GM12891 (cell line): ENCODE measurements at places on chromosomes 6 and 20.

- DNase-seq = no peak
These were observed 134.9 kb upstream of the HSF2 start for GRCh38 chr6:122264557-122264956.

DNA sequence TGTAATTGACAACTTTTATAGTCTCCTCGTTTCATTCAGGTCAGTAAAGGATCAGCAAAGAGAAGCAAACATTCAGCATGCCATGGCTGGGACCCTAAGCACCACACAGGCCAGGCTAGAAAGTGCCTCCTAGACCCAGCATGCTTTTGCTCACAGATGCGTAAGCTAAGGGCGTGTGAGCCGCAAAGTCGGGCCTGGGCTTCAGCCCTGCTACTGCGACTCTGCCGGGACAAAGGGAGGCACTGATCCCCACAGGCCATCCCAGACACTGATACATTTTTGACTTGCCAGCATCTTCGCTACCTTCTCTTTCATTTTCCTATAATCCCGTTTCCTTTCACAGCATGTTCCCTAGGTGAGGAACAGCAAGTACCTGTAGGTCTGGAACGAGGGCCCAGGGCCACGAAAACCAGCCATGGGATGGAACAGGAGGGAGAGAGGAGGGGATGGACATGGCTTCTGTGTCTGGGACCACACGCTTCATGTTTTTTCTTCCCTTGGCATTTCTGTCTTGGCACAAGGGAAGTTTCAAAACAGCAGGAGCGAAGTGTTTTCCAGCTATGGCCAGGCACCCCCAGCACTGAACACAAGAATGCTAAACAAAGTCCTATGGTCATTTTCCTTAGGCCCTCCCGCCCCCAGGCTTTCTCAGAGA is 42.6 kb downstream of the IRF4 start:
- DNase-seq = no peak

- DNase-seq = no peak
These were observed 421.9 kb downstream of the PREX1 start for GRCh38 chr20:48405909-48406308.

DNA sequence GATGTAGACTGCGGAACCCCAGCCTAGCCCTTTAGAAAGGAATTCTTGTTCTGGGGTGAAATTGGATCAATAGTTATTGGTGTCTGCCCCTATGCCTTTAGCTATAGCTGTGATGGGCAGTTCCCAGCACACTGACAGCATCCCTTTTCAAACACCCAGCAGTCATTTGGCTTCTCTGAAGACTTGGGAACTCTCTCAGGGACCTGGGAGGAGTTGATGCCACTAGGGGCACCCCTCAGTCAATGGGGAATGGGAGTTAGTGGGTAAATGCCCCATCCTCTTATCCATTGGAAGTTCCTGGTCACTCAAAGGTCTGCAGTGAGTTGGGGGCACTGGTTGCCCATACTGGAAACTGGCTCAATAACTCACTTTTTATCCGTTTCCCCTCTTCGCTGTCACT is 31.6 kb upstream of the CSNK2A1 start:
- DNase-seq = no peak

- no peak for DNase-seq
These were observed 427.5 kb downstream of the PHF3 start for GRCh38 chr6:64062960-64063683.

DNA sequence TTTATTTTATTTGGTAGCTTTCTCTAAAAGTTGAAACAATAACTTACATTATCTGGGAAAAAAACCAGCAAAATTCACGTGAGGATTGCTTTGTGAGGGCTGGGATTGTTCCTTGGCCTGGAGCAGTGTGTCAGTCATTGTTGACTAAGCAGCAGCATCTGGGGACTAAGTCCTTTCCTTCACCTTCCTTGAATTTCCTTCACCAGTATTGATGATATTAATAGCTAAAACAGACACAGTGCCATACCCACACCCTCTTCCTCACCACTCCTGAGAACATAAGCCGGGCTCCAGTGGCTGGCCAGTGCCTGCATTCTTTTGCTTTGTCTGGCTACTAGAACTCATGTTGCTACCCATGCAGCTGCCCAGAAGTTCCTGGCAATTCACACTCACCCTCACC is 23.7 kb downstream of the PLCB1 start:
- no peak for DNase-seq

DNA sequence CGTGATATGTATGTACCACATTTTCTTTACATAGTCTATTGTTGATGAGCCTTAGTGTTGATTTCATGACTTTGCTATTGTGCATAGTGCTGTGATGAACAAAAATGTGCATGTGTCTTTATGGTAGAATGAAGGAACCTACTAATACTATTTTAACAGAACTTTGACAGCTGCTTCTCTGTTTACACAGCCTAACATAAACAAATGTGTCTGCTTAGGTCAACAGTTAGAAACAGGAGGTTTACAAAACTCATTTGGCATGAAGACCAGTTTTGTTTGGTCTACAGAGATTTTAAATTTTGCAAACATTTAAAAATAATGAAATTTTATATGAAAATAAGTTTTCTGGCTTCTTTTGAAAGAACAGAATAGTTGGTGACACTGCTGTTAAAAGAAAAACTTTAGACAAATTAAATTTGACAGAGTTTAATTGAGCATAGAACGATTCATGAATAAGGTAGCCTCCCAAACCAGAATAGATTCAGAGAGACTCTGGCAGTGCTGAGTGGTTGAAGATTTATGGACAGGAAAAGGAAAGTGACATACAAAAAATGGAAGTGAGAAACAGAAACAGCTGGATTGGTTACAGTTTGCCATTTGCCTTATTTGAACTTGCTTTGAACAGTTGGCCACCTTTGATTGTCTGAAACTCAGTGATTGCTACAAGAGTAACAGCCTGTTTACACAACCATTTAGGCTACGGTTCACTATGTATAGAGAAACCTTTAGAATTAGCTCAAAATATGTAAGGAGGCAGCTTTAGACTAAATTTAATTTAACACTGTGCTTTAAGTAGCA is 715.8 kb upstream of the HS3ST5 start:
- DNase-seq = no peak

- DNase-seq = no peak
These were observed 24.4 kb downstream of the CAP2 start for GRCh38 chr6:17417817-17418216.

DNA sequence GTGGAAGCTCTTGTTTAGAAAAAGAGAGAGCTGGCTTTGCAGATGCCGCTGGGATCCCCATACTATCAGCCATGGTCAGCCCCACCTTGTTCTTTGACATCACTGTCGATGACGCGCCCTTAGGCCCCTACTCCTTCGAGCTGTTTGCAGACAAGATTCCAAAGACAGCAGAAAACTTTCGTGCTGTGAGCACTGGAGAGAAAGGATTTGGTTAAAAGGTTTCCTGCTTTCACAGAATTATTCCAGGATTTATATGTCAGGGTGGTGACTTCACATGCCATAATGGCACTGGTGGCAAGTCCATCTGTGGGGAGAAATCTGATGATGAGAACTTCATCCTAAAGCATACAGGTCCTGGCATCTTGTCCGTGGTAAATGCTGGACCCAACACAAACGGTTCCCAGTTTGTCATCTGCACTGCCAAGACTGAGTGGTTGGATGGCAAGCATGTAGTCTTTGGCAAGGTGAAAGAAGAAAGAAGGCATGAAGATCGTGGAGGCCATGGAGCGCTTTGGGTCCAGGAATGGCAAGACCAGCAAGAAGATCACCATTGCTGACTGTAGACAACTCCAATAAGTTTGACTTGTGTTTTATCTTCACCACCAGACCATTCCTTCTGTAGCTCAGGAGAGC is 2.4 kb upstream of the BLCAP start:
- no peak for DNase-seq

GRCh38 chr20:1906361-1907051 is 11.3 kb downstream of the SIRPA start:
- no peak for DNase-seq

DNA sequence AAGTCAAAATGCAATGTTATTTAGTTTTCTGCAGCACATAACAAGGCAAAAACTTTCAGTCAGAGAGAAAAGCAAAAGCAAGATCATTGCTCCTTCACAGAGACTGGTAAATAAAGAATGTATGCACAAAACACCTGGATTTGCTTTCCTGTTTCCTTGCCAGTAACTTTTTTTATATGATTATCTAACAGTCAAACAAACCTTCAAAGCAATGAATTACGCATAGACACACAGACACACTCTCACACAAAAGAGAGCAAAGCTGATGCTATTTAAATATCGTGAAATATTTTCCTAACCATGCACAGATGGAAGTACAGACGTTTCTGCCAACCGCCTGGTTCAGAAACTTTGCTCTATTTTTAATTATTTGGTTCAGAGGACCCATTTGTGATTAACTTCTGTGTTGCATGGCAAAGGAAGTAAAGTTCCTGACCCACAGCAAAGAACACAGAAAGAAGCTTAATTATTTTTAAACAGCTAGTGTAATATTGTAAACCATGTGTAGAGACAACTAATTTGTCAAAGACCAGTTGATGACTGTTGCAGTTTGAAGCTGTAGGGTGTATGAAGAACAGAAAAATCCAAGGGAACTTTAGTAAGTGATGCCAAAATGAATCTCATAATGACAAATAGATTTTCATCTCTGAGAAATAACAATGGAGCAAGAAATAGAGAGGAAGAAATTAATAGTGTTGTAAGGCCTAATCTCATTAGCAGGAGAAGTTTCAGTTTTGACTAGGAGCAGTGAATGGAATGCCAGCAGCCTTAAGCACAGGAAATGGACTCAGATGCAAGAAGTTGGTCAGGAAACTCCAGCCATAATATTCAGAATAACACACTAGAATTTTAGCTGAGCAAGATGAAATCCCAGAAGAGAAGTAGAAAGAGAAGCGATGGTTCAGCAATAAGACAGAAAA is 24.1 kb downstream of the ATXN1 start:
- DNase-seq = no peak

DNA sequence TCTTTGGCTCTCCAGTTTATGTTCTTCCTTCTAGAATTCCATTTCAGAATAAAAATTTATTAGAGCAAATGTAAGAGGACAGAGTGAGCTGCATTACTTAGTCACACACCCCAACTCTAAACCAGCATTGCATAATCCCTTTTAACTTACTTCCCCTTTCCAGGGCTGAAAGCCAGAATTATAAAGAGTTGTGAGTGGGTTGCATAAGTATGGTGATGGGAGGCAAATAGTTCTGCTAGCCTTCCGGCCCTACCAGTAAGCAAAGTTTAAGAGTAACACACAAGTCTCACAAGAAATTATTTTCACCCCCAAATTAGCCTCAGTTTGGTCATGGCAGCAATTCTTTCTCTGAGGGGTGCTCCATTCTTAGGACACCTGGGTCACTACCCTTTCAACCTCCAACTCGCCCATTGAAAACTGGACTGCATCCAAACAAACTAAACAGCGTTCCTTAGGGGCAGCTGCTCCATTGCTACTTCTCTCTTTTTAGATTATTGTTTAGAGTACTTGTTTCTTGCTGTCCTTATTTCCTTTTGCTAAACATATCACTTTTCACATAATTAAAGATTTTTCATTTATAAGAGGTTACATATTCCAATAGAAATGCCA is 1.6 kb downstream of the KIAA0408 start:
- DNase-seq = no peak
